ENCODE measurements at places on chromosomes 16 and 17.

DNA sequence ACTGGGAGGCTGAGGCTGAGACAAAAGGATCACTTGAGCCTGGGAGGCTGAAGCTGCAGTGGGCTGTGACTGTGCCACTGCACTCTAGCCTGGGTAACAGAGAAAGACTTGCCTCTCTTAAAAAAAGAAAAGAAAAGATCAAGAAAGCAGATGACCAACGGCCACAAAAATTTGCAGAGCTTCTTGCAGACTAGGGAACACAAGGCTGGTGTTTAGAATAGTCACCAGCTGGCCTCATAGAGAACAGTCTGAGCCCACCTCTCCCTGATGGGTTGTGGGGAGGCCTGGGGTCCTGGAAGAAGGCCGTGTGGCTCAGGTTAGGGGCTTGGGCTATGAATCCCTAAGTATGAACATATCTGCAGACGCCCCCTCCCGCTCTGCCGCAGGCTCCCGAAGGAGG lies 73.7 kb upstream of the MED9 start:
- DNase-seq = no peak

GRCh38 chr17:81958633-81959342 lies 2.2 kb downstream of the NOTUM start:
- DNase-seq = no peak

DNA sequence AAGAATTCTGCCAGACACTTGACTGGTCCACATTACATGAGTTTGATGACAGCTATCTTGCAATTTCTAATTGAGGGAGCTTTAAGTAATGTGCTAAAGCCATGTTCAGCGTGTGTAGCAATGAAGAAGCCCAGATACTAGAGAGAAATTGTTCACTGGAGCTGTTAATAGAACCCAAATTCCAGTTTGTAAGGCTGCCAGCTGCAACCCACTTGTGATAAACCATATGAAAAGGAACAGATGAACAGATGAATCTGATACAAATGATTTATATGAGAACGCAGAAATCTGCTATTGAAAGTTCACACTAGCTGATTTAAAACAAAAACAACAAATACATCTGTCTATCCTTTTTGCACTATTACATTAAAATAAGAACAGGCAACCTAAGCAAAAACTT lies 6.2 kb downstream of the NACA2 start:
- DNase-seq = no peak

DNA sequence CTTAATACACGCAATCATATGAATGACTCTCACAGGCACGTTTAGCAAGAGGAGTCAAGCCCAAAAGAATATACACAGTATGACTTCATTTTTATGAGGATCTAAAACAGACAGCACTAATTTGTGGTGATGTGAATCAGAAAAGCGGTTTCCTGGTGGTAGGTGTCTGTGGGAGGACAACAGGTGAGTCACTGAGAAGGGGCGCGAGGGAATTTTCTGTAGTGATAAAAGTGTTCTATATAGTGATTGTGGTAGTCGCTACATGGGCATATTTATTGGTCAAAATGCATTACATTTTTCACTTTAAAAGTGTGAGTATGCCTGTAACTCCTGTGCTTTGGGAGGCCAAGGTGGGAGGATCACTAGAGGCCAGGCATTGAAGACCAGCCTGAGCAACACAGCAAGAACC lies 7.6 kb upstream of the TNRC6A start:
- no peak for DNase-seq

GRCh38 chr16:82832821-82833220 lies 206.1 kb downstream of the CDH13 start:
- DNase-seq = no peak

DNA sequence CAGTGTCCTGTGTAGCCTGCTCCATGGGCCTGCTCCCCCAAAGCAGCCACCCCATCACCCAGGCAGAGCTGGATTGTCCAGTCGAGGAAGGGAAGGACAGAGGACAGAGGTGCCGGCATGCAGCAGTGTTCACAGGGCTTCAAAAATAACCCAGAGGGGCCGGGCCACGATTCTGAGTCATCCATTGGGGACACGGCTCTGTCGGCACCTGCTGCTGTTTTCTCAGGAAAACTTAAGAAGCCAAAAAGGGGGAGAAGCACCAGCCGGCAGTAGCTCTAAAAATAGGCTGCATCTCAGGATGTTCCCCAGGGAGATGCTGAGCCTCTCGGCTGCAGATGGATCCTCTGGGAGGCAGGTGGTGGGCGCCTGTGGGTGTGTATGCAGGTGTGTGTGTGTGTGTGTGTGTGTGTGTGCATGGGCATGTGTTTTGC lies 1.6 kb downstream of the CA7 start:
- DNase-seq = no peak

DNA sequence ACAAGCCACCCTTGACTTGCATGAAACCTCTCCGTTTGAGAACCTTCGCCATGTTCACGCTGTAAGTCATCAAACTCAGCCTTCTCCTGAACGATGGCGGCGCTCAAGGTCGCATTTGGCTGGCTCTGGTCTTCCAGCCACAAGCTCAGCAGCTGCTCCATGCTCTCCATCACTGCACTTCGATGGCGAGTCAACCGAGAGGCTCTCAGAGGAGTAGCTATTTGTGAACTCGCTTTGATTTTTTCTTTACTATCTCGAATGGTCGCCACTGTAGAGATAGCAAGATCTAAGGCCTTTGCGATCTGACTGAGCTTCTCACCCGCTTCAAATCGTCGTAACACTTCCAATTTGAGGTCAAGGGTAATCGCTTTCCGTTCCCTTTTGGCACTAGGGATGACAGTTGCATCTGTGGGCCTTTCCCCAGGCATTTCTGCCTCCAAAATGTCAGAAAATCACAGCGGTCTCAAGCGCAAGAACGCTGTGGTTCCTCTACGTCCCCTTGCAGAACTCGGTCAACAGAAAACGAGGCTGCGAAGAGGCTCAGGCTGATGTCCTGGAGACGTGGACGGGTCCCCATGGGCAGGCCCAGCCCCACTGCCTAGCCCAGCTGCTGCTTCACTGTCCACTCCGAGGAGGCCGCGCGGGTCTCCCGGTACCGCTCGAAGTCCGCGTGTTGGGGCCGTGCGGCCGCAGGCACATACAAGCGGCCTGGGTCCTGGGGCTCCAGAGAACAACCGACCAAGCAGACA lies 23.1 kb downstream of the DEF8 start:
- DNase-seq = no peak

DNA sequence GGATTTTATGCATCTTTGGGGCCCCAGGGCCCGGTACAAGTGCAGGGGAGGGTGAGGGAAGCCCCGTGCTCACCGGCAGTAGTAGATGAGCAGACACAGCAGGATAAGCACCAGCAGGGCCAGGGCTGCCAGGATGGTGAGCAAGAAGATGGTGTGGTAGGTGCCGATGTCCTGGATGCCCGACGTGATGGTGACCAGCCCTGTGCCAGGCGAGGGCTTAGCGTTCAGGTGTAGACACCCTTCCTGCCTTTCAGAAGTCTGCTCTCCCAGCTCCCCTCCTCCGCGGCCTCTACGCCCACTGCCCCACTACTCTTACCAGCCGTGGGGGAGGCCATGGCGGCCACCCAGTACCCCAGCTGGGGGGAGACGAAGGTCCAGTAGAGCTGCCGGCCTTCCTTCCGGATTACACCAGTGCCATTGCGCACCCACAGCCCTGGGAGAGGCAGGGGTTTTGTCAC lies 8.0 kb downstream of the FAM171A2 start:
- DNase-seq = no peak

- DNase-seq = no peak
Observed at GRCh38 chr16:57798953-57799599, 3.2 kb downstream of the KIFC3 start.

- no peak for DNase-seq
Observed at GRCh38 chr16:48143812-48144368, 11.9 kb downstream of the ABCC12 start.

- DNase-seq = no peak
Observed at GRCh38 chr16:83689385-83689831, 118.4 kb upstream of the HSBP1 start.

DNA sequence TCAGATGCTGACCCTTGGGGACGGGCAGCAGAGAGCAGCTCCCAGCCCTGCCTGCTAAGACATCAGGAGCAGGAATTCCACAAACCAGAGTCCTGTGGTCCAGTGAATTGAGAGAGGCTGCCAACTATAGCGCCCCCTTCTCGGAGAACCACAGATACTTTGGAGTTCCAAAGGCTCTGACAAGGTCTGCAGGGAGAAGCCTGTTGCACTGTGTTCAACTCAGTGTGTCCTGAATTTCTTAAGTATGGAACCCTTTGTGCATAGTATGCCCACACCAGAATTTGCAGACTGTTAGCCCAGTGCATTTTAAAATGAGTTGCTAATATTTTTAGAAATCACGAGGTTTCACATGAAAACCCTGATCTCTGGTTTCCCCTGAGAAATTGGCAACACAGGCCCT lies 223.4 kb downstream of the KATNIP start:
- no peak for DNase-seq

DNA sequence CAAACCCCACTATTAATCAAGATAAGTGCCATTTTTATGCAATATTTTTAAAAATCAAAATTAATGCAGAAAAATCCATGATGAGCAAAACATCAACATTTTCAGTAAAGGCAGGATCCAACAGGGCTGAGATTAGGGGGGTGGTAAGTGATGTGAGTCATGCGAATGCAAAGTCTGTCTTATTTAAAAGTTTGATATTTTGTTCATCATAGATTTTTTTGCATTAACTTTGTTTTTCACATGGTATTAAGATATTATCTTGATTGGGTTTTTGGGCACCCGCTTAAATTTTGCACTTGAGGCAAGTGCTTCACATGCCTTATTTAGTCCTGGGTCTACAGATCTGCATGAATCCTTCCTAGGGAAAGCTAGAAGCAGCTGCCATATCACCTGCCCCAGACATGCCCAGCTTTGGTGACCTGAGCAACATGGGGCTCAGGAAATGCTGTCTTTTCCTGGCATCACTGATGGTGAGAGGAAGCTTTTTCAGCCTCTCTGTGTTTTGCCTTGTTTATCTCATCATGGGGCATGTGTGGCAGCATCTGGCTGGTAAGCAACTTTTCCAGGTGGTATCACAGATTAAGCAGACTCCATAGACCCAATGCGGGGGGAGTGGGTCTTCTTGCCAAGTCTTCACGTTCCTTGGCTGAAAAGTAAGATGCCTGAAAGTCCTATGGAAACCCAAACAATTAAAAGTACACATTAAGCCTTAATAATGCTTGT lies 57.6 kb upstream of the NFAT5 start:
- DNase-seq = no peak

DNA sequence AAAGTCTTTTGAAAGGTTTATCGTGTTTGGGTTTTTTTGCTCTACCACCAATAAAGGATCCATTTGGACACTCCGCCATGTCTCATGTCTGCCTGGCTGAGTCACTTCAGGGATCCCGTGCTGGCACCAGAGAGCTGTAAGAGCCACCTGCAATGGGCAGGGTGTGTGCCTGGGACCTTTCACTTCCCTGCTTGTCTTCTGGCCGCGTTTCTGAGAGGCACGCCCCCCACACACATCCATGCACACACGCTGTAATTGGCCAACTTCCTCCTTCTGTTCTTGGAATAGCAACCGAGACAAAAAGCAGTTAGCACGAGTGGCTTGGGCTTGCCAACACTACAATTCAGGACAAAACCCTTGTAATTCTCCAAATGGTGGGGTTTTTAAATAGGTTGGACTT lies 9.8 kb upstream of the SOST start:
- no peak for DNase-seq

GRCh38 chr17:39800540-39800939 lies 62.8 kb downstream of the GRB7 start:
- DNase-seq = no peak

- DNase-seq = no peak
Observed at GRCh38 chr17:27669850-27670249, 38.9 kb downstream of the LGALS9 start.

DNA sequence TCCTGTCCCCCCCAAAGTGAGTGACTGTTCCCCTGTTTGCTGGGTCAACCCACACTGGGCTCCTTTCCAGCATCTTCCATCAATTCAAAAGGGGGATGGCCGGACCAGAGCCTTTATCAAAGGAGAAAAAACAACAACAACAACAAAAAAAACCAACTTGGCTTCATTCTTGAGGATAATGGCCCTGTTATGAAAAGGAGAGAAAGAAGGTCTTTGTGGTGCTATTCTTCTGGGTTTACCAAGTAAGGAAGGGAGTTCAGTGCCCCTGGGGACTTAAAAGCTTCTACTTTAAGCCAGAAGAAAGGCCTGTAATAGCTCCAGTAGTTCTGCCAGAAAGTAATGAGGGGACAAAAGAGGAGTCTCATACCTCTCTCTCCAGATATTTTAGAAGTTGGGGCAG lies 71.5 kb downstream of the RGS9 start:
- DNase-seq = no peak

GRCh38 chr17:82396601-82397435 lies 21.3 kb upstream of the HEXD start:
- no peak for DNase-seq

- DNase-seq = no peak
Observed at GRCh38 chr17:2366747-2367494, 29.6 kb downstream of the SGSM2 start.

- DNase-seq = no peak
Observed at GRCh38 chr17:43515656-43516055, 30.5 kb downstream of the ETV4 start.

GRCh38 chr17:37608351-37609169 lies 658 bp downstream of the SYNRG start:
- no peak for DNase-seq

DNA sequence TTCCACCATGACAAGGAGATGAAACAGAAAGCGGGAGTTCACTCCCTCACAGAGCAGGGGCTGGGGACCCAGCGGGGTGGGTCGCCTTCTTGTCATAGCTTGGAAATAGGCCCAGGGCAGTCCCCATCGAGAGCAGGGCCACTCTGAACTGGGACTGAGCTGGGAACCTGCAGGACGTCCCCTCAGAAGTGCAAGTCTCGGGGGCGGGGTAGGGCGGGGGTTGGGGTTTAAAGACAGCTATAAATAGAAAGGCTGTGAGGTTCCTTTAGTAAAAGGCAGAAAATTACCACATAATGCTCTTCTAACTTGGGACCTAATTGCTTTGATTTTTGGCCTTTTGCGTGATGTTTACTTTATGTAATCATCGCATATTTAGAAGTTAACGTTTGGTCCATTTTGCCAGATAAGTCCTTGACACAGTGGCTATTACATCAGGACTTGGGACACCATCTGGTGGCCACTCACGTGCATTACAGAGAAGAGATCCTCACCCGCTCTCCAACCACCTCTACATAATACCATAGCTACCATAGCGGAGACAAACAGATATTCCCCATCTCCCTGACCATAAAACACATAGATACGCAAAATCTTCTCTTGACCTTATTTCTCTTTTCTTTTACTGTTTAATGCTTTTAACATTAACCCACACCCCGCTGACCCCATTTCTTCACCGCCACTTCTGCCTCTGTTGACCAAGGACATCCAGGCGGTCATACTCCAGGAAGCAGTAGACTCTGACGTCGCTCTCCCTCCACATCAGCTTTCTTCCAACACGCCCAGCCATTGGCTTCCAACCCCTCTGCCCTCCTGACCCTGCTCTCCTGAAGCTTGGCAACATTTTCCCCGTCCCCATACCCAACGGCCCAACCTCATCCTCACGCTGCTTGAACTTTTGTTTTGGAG lies 27.5 kb upstream of the PIK3R6 start:
- DNase-seq = no peak

DNA sequence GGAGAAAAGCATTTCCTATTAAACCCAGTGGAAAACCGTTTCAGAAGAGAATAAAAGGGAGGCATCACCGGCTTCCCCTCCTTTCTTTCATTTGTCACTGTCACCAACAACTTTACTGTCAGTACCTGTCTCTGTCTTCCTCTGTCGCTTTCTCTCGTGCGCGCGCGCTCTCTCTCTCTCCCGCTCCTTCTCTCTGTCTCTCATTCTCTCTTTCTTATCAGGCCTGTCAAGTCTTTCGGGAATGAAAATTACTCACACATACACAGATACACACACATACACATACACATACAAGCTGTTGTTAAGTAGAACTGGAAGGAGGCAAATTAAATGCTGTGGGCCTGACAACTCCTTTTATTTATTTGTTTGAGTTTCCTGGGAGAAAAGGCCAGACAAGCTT lies 17.6 kb downstream of the MYOCD start:
- no peak for DNase-seq

Measured in omental fat pad (tissue), 4 donors.